ENCODE measurements at places on chromosomes 1 and 21. TPM values are rescaled to one million over a fixed set of nuclear protein-coding genes. Genes with fewer than 3 reads are reported as not detected.

Gene UHMK1
- 56.7 TPM for total RNA-seq

Gene PPM1J
- not detected for total RNA-seq

Gene B3GALT6
- total RNA-seq: 10.0 TPM

Gene NPHS2
- total RNA-seq: not detected

Gene SPSB1
- total RNA-seq: 19.7 TPM

Gene HPCA
- not detected for total RNA-seq

Gene TRABD2B
- not detected for total RNA-seq

Gene ZNF697
- total RNA-seq: not detected

Gene C4BPA
- total RNA-seq: not detected

Gene CCDC17
- 6.1 TPM for total RNA-seq

Gene RNU1-3
- 3,278 TPM for total RNA-seq

Gene OPRD1
- total RNA-seq: not detected

Gene MFN2
- 39.1 TPM for total RNA-seq

Gene DDR2
- total RNA-seq: 0.32 TPM

Gene LMNA
- 1,807 TPM for total RNA-seq

Gene MCOLN3
- total RNA-seq: not detected

Gene LGR6
- total RNA-seq: 0.32 TPM

Gene ST7L
- total RNA-seq: 36.8 TPM

Gene NTMT2
- total RNA-seq: not detected

Gene B4GALT3
- total RNA-seq: 68.1 TPM

Gene SHCBP1L
- not detected for total RNA-seq

Gene CC2D1B
- total RNA-seq: 51.4 TPM

Gene FAAH
- 7.3 TPM for total RNA-seq

Gene TRAF3IP3
- total RNA-seq: 470 TPM

Gene TESK2
- total RNA-seq: 5.3 TPM

Gene SH2D2A
- 158 TPM for total RNA-seq

Gene SYPL2
- not detected for total RNA-seq

Gene CLIC6
- total RNA-seq: not detected

Gene SZT2
- 107 TPM for total RNA-seq

Gene SPATA17
- not detected for total RNA-seq

Gene FCAMR
- total RNA-seq: not detected

Gene SLC45A3
- 0.74 TPM for total RNA-seq

Gene PTPN22
- 58.5 TPM for total RNA-seq

Gene HES3
- not detected for total RNA-seq

Gene MEX3A
- not detected for total RNA-seq

Gene LDLRAD1
- not detected for total RNA-seq

Gene LCE2B
- total RNA-seq: not detected

Gene PGM1
- 12.6 TPM for total RNA-seq

Gene GJA8
- not detected for total RNA-seq

Gene SYTL1
- total RNA-seq: 191 TPM

Gene TSSK3
- 0.76 TPM for total RNA-seq

Gene GJB3
- total RNA-seq: not detected

Gene SERPINC1
- not detected for total RNA-seq

Gene PFKL
- 204 TPM for total RNA-seq

Gene PIGV
- 8.6 TPM for total RNA-seq

Gene TMOD4
- 3.3 TPM for total RNA-seq

Gene GPR37L1
- total RNA-seq: not detected

Measured in CD4-positive, CD25-positive, alpha-beta regulatory T cell (primary cell).